Stimulated activated naive CD4-positive, alpha-beta T cell treated with Interleukin-2 at 50 U/mL for 16 hours (primary cell): ENCODE measurements at places on chromosomes 13 and 19.

- no peak for DNase-seq
Observed at GRCh38 chr13:67946131-67946530, 716.0 kb upstream of the PCDH9 start.

- no peak for DNase-seq
Observed at GRCh38 chr13:50676602-50677001, 166.9 kb downstream of the DLEU7 start.

GRCh38 chr13:24625331-24625731 is 54.9 kb upstream of the ATP12A start:
- no peak for DNase-seq

- peak; percentile 74 for DNase-seq
Observed at GRCh38 chr19:35879770-35880317, 11.5 kb downstream of the APLP1 start.

- no peak for DNase-seq
Observed at GRCh38 chr13:70388935-70389334, 280.7 kb upstream of the KLHL1 start.

DNA sequence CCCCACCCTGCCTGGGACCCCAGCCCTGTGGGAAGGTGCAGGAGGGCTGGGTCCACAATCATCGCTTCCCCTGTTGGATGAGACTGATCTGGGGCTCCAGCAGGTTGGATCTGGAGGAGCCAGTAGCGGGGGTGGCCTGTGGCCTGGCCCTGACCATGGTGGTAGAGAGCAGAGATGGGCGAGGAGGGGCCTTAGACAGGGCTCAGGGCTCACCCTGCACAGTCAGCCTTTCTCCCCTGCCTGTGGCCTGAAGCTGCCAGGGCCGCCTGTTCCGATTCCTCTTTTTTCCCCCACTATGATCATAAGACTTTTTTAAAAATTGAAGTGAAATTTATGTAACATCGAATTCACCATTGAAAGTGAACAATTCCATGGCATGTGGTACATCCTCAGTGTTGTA is 18.2 kb downstream of the SIN3B start:
- DNase-seq = no peak

- DNase-seq = no peak
Observed at GRCh38 chr13:110463871-110464510, 97.5 kb downstream of the RAB20 start.

DNA sequence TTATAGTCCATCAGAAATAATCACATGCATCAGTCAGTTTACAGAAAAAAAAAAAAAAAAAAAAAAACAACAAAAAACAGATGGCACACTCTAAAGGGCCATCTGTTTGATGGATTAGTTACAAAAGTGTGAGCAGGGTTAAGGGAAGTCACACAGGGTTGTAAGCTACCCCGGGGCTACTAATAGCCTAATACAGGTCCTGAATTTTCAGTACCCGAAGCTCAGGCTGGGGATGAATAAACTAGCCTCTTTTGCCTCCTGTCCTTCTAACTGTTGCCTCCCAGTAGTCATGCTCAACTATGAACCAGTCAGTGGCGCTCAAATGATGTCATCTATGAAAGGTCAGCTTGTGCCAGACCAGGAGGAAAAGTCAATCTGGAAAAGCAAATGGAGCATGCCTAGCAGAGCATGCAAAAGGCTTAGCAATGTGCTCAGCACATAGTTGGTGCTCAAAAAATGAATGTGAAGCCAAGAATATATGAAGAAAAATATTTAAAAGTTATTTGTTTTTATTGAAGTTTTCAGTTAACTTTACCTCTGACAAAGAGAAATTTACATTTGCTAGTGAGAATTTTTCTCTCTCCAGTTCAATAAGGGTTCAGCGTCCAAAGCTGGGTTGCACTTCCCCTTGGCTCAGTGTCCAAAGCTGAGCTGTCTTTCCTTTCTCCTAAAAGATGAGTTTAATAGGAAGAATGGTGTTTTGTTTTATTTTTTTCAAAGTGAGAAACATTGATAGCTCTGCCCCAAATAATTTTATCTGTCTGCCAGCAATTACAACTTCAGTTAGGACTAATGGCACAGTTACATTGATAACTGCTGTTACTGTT is 30.8 kb upstream of the LRCH1 start:
- DNase-seq = no peak

- peak; percentile 35 for DNase-seq
Observed at GRCh38 chr13:21458451-21458812, 671 bp downstream of the ZDHHC20 start.

- no peak for DNase-seq
Observed at GRCh38 chr19:17686023-17686521, 2.1 kb downstream of the UNC13A start.

GRCh38 chr13:46717275-46717674 is 79.7 kb downstream of the ESD start:
- DNase-seq = no peak

- DNase-seq = no peak
Observed at GRCh38 chr13:80340651-80341100, 250 bp downstream of the SPRY2 start.

DNA sequence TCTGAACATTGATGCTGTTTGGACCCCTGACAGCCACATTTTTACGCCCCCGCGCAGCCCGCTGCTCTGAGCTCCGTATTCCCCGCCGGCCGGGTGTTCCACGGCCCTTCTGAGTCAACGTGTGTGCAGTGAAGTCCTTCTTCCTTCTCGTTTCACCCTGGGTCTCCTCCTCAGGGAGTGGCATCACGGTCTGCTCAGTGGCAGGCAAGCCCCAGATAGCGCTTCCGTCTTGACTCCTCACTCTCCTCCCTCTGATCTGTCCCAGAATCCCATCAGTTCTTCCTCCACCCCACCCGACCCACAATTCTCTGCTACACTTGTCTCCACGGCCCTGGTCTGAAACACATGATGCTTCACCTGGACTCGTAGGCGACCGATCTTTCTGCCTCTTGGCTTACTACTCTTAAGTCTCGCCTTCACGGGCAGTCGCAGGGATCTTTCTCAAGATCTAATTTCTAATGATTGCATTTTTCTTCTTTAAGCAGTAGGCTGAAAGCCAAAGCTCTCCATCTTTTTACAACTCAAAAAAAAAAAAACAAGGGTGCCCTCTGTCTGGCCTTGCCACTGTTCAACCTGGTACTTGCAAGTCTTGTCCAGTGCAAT is 33.9 kb downstream of the CCNE1 start:
- peak; percentile 40 for DNase-seq

DNA sequence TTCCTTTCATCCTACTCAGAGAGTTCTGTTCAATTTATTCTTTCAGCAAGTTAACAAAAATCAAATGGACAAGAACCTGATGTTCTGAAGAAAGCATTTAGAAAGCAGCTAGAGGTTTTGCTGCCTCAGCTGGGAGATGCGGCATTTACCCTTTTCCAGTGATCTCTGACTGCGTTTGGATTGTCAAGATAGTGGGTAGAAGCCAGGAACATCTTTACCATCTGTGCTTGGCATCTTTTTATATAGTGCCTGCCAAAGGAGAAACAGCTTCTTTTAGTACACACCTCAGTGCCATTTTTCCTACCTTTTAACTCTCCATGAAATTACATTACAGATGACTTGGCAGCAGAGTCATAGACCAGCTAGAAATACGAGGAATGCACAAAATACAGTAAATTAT is 680.8 kb downstream of the SLITRK1 start:
- DNase-seq = no peak

- DNase-seq = no peak
Observed at GRCh38 chr13:36258831-36259230, 38.8 kb downstream of the CCDC169 start.

GRCh38 chr13:23086968-23087623 is 93.7 kb upstream of the SGCG start:
- no peak for DNase-seq

DNA sequence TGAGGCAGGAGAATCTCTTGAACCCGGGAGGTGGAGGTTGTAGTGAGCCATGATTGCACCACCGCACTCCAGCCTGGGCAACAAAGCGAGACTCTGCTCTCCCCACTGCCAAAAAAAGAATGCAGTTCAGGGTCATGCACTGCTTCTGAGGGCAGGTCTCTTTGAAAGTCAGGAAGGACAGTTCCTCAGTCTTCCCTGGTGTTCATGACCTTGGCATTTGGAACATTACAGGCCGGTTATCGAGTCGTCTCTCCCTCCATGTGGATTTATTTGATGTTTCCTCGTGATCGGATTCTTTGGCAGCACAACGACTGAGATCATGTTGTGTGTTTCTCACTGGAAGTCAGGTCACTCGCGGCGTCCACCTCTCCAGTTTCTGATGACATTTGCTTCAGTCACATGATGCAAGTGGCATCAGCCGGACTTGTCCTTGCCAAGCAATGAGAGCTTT is 17.2 kb downstream of the FGF21 start:
- DNase-seq = no peak

DNA sequence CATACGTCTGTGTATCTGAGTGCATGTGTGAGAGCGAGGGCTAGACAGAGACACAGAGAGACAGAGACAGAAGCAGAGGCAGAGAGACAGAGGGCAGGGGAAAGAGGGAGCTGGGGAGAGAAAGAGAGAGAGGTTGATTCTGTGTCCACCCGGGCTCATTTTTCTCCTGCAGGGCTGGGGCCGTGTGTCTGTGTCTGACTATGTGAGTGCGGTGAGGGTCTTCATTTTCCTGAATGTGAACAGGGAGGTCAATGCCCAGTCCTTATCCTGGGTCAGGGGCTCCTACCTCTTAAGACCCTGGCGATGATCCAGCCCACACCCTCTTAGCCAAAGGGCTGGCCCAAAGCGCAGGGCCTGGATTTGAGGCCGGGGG is 17.7 kb downstream of the LRRC4B start:
- DNase-seq = no peak

DNA sequence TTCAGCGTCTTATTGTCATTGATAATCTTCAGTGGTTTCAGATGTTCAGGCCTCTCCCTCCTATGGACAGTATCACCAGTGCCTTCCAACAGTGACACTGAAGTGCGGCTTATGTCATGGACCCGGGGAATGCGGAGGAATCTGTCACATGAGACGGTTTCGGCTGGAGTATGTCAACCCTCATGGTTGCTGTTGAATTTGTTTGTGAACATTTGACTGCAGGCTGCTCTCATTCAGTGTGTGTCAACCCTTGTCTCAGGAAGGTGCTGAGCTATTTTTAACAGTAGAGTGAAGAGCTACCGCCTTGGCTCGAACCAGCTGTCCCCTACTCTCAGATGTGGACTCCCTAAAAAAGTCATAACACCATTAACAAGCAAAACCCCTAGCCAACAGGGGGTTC is 138.8 kb upstream of the RNF113B start:
- no peak for DNase-seq

DNA sequence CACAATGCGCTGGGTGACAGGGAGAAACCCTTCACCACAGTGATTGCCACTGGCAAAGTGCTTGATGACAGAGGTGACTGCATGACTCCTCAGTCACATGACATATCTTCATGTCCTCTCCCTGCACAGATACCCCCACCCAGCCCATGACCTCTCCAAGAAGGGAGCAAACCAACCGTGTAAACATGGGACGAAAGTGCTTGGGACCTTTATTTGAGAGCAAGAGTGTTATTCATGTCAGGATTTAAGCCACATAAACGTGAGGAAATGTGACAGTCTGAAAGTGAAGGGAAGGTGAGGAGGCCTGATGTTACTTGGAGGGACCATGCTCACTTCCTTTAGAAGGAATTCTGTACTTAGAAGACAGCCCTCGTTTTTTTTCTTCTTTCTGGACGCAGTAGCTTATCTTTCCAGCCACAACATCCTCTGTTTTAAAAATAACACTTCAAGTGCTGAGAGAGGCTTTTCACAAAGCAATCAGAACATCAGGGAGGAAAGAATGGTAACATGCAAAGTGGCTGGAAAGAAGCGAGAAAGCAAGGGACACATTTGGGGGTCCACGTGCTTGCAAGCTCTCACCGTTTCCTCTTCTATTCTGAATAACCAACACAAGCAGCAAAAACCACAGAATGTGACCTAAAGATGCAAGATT is 35.6 kb downstream of the EPS15L1 start:
- DNase-seq = no peak

- no peak for DNase-seq
Observed at GRCh38 chr13:51067706-51068105, 43.4 kb downstream of the C13orf42 start.

- DNase-seq = no peak
Observed at GRCh38 chr19:19445911-19446361, 40.5 kb downstream of the GATAD2A start.

DNA sequence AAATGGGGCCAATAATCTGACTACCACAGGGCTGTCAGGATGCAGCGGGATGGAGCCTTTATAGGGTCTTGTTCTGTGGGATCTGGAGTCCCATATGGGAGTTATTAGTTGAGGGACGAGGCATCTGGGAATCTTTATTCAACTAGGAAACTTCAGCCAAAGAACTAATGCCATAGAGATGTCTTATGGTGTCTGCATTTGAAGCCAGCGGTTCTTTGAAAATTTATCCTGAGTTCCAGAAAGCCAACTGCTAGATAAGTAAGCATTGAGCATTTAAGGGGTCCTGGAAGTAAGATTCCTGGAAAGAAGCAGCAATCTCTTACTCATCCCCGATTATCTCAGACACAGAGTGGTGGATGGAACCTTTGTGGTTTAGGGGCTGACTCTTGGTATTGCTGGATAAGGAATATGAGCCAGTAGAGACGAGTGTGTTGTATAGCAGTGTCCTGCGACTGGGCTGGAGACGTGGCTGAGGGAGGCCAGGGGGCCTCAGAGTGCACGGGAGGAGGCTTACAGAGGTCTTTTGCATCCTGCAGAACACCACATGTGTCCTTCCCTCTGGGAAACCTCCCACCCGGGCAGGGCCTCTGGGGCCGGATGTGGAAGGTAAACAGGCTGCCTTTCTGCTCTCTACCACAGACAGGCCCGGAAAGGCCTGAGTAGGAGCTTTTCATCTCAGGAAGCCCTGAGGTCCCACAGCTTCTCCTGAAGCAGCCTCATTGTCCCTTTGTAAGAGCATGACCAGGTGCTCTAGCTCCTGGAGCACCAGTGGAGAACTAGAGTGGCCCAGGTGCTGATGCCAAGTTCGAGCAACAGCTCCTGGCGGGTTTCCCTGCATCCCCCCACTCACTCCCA is 28.8 kb downstream of the ACTN4 start:
- no peak for DNase-seq

GRCh38 chr13:38325426-38325825 is 24.2 kb upstream of the UFM1 start:
- no peak for DNase-seq

DNA sequence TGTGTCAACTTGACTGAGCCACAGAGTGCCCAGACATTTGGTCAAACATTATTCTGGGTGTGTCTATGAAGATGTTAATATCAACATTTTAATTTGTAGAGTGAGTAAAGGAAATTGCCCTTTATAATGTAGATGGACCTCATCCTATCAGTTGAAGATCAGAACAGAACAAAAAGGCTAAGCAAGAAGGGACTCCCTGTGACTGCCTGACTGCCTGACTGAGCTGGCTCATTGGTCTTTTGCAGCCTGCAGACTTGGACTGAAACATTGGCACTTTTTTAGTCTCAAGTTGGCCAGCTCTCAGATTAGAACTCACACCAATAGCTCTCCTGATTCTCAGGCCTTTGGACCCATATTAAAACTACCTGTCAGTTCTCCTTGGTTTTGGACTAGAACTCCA is 600.4 kb upstream of the SLITRK6 start:
- no peak for DNase-seq

GRCh38 chr13:66501181-66501580 is 729.0 kb downstream of the PCDH9 start:
- DNase-seq = no peak

- DNase-seq = no peak
Observed at GRCh38 chr19:39098365-39099269, 14.4 kb downstream of the ACP7 start.
